ENCODE measurements at places on chromosomes 6 and 20. TPM values are rescaled to one million over a fixed set of nuclear protein-coding genes. Genes with fewer than 3 reads are reported as not detected.
A peak's percentile ranks its signal among the peaks of the same experiment; 100 is the strongest.

DNA sequence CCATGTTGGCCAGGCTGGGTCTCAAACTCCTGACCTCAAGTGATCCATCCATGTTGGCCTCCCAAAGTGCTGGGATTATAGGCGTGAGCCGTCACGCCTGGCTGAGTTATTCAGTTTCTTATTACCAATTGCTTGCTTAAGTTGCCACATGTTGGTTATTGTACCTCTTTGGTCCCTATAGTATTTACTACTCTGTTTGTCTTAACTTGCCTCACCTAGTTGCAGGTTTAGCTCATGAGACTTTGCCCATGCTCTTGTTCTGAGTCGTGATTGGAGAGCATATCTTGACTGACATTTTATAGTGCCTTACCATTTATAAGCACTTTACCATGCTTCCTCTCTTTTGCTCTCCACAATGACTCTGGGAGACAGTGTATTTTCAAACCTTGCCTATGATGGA is 134.2 kb upstream of the HDGFL1 start:
- no peaks in the 10 kb centered on the region for H3K36me3 ChIP-seq
- no peaks in the 10 kb centered on the region for H3K27me3 ChIP-seq
- DNase-seq, result no peak
- H3K27ac ChIP-seq, result no peak overlapping the region
- H3K4me3 ChIP-seq, result no peak overlapping the region

GRCh38 chr6:110514818-110515217 is 38.4 kb upstream of the SLC22A16 start:
- no peaks in the 10 kb centered on the region for H3K36me3 ChIP-seq
- H3K4me3 ChIP-seq, result no peak overlapping the region
- H3K27ac ChIP-seq, result no peak overlapping the region

DNA sequence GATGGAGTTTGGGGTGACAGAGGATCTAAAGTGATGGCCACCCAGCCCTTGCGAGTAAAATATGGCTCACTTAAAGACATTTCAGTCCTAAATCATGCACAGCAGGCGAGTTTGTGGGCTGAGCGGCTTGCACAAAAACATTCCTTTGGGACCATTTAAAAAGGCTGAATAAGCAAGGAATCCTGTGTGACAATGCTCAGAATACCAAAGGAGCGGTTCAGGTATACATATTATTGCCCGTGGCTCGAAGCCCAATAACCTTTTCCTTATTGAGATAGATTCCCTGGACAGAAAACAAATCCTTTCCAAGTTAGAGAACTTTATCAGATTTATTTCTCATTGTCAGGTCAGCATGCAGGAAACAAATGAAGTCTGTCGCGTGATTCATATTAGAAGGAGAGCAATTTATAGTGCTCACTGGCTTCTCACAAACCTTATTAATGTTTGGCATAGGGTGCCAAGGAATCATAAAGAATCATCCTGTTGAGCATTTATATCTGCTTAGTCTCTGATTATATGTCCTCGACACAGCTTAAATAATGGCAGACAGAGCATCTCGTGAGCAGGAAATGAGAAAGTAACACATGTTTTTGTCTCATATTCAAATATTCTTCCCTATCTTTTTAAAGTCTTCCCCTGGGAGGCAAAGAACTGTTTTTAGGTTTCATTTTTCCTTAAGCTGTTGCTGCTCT is 121.3 kb downstream of the TRMT11 start:
- no peaks in the 10 kb centered on the region for H3K36me3 ChIP-seq
- no peaks in the 10 kb centered on the region for H3K4me1 ChIP-seq
- H3K27me3 ChIP-seq, result no peaks in the 10 kb centered on the region
- no peak overlapping the region for H3K27ac ChIP-seq

DNA sequence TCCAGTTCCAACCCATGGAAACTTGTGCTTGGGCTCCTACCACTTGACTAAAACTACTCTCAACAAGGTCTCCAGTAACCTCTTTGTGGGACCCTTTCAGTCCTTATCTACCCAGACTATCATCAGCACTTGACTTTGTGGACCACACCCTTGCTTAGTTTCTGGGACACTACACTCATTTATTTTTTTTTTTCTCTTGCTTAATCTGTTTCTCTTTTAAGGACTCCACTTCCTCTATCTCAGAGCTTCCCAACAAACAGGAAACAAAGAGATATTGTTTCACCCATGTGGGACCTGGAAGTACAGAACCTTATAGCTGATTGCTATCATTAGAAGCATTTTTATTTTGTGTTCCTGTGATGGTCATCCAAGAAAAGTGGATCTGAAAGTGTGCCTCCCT is 28.8 kb upstream of the ME1 start:
- no peaks in the 10 kb centered on the region for H3K36me3 ChIP-seq
- H3K27me3 ChIP-seq, result peaks cover 4% of the 10 kb centered on the region
- H3K27ac ChIP-seq, result no peak overlapping the region
- H3K4me3 ChIP-seq, result peak overlapping the region; percentile 9
- H3K4me1 ChIP-seq, result no peaks in the 10 kb centered on the region

DNA sequence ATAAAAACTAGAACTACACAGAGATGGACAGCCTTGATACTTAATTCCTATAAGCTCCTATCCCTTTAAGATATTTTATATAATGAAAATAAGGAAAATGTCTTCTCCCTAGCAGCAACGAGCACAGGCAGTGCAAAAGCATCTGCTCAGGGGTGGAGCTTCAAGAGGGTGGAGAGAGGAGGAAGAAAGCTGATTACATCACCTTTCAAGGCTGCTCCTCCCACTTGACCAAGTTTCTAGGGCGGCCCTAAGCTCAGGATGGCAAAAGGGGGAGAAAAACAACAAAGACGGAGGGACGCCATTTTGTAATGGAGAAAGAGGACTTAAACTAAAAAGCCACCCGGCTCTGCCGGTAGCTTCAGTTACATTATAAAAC is 2.2 kb downstream of the PPP1R10 start:
- H3K4me1 ChIP-seq, result peaks cover 49% of the 10 kb centered on the region
- H3K4me3 ChIP-seq, result peak overlapping the region; percentile 89
- H3K27me3 ChIP-seq, result no peaks in the 10 kb centered on the region
- peak overlapping the region; percentile 97 for H3K27ac ChIP-seq

- DNase-seq, result no peak
- H3K4me3 ChIP-seq, result no peak overlapping the region
- peaks cover 2% of the 10 kb centered on the region for H3K4me1 ChIP-seq
- H3K36me3 ChIP-seq, result no peaks in the 10 kb centered on the region
These were observed 3.2 kb upstream of the PPP1R3G start for GRCh38 chr6:5081955-5082354.

- H3K4me1 ChIP-seq, result peaks cover 15% of the 10 kb centered on the region
- H3K27me3 ChIP-seq, result no peaks in the 10 kb centered on the region
- peaks cover 5% of the 10 kb centered on the region for H3K36me3 ChIP-seq
- DNase-seq, result peak; percentile 54
- no peak overlapping the region for H3K4me3 ChIP-seq
These were observed 92.1 kb downstream of the TASP1 start for GRCh38 chr20:13546497-13547131.

DNA sequence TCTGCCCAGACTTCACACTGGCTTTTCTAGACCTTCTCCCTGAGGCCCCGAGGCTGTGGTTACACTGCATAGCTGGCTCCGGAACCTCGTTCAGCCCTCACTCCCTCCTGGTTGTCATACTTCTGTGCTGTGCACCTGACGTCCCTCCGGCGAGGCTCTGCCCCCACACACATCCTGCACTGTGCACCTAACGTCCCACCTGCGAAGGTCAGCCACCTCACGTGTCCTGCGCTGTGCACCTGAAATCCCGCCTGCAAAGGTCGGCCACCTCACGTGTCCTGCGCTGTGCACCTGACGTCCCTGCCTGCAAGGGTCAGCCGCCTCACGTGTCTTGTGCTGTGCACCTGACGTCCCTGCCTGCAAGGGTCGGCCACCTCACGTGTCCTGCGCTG is 111.0 kb upstream of the FRMD1 start:
- H3K36me3 ChIP-seq, result no peaks in the 10 kb centered on the region
- H3K27me3 ChIP-seq, result peaks cover 49% of the 10 kb centered on the region
- no peak overlapping the region for H3K27ac ChIP-seq
- no peak overlapping the region for H3K4me3 ChIP-seq
- DNase-seq, result no peak

Gene BTN1A1
- 0.10 TPM for total RNA-seq

- no peak overlapping the region for H3K4me3 ChIP-seq
- H3K27ac ChIP-seq, result no peak overlapping the region
- peaks cover 19% of the 10 kb centered on the region for H3K27me3 ChIP-seq
These were observed 22.7 kb downstream of the NRSN1 start for GRCh38 chr6:24148684-24149083.
